Choroid plexus epithelial cell (primary cell): ENCODE measurements at places on chromosomes 7 and 10.

DNA sequence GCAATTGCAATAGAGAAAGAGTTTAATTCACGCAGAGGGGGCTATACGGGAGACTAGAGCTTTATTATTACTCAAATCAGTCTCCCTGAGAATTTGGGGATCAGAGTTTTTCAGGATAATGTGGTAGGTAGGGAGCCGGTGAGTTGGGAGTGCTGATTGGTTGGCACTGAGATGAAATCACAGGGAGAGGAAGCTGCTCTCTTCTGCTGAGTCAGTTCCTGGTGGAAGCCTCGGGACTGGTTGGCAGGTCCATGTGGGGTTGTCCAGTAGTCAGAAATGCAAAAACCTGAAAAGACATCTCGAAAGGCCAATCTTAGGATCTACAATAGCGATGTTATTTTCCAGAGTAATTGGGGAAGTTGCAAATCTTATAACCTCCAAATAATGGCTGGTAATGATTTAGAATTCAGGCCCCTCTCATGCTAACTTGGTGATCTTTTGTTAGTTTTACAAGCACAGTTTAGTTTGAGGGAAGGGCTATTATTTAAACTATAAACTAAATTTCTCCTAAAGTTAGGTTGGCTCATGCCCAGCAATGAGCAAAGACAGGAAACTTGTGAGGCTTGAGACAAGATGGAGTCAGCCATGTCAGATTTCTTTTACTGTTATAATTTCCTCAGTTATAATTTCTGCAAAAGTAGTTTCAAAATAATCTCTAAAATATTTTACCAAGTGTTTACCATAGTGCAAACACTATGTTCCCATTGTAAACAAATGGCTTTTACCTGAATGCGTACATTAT lies 39.4 kb upstream of the SLC25A13 start:
- no peak for DNase-seq

DNA sequence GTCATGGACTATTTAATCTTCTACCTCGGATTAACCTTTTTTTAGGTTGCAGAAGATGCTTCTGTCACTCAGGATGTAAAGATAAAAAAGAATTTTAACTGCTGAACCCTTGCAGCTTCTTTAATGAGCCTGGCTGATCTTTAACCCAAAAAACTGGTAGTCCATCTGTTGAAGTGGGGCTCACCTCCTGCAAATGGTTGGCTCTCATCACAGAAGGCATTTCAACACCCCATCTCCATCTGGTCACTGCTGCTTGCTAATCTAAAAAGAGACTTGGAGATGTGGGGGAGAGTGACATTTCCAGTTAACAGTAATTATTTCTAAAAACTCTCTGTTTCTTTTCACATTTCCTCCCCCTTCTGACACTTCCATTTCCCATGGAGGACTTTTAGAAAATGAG lies 208.6 kb downstream of the LHFPL3 start:
- no peak for DNase-seq

GRCh38 chr7:119918185-119918584 lies 354.8 kb upstream of the KCND2 start:
- DNase-seq = no peak

DNA sequence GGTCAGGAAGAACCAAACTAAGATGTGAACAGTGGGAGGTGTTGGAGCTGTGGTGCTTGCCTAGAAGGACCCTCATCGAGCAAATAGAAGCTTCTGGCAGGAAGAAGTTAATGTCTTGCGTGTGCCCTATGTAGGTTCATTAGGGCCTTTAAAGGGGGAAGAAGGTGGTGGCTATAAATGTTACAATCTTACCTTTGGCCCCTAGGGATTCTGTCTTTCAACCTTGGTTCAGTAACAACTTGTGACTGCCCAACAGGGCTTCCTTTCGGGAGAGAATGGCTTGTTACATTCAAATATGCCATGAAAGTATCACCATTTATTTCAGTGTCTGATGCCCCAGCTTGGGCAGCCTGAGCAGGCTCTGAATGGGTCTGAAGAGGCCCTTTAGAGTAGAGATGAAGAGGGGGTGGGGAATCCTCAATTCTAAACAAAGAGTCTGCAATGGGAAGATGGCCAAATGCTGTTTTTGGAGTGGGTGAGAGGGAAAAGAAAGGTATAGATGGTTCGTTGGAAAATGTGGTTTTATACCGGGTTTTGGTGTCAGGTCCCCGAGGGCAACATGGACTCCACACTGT lies 108.0 kb downstream of the TCF7L2 start:
- DNase-seq = no peak

DNA sequence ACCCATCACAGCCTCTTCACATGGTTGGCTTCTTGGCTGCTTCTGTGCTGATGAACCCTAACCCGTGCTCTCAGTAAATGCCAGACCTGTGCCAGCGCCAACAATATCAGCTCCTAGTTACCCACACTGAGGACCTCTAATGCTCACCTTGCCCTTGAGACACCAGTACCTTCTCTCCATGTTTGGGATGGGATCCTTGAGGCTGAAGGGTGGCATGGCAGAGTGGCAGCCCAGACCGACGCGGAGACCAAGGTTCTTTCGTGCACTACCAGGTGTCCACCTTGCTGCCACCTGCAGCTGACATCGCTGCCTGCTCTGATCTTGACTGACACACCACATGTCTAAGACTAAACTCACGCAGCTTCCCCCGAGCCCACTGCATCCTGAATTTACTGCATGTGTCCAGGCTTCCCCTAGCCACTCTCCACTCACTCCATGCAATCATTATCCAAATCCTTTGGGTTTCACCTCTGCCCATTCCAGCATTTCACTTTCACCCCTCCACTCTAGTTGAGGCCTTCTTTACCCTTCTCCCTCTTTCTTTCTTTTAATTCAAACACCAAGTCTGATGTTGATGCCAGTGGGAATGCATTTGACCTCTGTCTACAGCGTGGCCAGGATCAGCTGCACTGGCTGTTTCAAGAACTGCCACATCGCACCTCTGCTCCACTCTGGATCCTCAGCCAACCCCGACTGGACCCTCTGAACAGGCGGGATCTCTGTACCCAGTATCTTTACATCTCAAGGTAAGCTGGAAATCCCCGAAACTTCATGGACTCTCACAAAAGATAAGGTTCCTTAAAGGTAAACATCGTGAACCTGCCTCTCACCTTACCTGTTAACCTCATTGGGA lies 294.9 kb downstream of the GLRX3 start:
- DNase-seq = no peak

DNA sequence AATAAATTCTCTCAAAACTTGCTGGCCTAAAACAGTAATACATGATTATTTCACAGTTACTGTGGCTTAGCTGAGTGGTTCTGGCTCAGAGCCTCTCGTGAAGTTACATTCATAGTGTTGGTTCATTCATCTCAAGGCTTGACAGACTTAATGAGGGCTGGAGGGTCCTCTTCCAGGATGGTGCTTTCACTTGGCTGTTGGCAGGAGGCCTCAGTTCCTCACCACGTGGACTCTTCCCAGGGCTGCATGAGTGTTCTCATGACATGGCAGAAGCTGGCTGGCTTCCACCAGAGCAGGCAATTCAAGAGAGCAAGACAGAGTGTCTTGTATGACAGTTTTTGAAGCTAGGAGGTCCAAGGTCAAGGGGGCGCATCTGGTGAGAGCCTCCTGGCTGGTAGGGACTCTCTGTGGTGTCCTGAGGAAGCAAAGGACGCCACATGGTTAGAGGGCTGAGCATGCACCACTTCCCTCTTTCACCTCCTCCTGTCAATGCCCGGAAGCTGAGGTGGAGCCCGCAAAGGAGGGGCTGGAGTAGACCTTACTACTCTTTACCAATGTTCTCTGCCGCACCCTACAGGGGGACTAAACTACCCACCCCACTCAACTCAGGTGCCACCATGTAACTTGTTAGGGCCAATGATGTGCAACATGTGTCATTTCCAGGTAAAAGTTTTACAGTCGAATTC lies 58.2 kb upstream of the YAE1 start:
- no peak for DNase-seq
